ENCODE measurements at places on chromosomes 12 and 14.

DNA sequence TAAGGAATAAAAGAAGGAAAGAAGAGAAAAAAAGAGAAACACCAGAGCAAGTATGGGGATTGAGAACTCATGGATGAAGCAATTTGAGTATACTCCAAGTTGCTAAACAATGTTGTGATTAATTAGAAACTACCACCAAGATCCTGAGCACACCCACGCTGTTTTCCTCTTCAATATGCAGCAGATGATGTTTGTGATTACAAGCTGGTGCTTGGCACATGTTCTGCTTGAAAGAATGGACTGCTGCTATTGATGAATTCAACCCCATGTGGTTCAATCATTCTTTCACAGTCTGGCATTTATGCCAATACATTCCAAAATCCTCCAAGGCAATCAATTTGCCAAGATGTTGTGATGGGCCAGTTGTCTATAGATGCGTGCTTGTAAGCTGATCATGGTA lies 146.8 kb downstream of the SLC2A13 start:
- no peak for DNase-seq

GRCh38 chr12:113996026-113996425 lies 29.9 kb upstream of the RBM19 start:
- no peak for DNase-seq

GRCh38 chr12:47774663-47775062 lies 1.6 kb downstream of the SLC48A1 start:
- DNase-seq = no peak

DNA sequence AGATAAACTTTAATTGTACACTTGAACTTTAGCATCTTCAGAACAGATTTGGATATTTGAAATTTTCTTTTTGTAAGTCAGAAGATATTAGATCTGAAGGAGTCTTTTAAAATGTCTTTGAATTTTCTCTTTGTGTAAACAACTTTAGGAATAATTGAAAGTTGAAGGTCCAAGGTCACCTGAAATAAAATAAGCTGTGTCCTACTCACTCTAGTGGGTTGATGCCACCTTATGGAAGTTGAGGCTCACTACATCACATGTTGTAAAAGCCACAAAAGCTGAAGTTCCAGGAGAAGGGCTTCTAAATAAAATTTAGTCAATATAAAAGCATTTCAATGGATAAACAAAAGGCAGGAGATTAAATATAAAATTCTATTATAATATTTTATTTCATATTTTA lies 122.0 kb upstream of the ATXN7L3B start:
- peak; percentile 13 for DNase-seq

DNA sequence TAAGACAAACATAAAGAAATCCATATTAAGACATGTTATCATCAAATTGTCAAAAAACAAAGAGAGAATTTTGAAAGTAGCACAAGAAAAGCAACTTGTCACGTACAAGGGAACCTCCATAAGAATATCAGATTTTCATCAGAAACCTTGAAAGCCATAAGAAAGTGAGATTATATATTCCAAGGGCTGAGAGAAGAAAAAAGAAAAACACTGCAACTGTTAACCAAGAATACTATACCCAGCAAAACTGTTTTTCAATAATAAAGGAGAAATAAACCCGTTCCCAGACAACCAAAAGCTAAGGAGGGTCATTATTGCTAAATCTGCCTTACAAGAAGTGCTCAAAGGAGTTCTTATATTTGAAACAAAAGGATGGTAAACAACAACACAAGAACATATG lies 94.7 kb upstream of the TSPAN8 start:
- no peak for DNase-seq

DNA sequence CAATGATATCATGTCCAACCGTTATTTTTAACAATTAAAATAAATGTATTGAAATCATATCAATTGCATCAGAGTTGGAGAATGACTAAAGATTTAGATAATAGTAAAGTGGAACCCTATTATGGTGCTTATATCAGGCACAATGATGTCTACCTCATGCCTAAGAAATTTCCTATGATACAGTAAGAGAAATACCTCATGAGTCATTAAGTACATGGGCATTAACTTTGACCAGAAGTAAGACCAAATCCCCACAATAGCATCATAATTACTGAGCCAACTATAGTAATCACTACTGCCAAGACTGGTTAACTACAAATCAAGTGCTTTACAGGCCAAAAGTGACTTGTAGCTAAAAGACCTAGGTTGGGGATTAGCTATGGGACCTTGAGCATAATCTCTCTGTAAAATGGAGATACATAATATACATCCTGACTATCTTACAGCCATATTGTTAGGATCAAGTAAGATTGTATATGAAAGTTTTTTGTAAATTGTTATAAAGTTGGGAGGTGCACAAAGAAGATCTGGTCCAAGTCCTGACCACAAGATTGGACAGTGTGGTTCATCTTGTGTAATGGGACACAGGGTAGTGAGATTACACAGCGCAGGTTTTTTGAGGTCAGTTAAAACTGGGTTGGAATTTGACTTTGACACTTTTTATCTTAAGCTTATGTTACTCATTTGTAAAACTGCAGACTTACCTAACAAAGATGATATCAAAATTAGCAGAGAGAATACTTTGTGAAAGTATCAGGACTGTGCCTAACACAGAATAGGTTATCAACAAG lies 60.5 kb downstream of the ERGIC2 start:
- DNase-seq = no peak

DNA sequence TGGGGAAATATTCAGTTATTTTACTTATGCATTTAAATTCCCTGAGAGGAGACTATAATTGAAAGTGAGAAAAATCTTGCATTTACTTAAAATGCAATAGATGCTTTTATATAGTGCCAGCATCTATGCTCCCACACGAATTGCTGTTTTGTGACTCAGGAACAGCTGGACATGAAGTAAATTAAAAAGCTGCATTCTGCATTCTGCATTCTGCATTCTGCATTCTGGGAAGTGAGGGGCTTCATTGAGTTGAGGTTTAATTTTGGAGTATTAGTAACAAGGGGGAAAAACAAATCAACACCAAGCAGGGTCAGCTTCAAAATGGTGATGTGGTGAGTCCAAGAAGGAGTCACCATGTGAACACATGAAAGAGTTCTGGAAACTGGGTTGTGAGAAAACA lies 101.2 kb downstream of the C12orf50 start:
- no peak for DNase-seq

GRCh38 chr12:45076417-45077026 lies 25.6 kb upstream of the DBX2 start:
- DNase-seq = no peak

GRCh38 chr14:95478309-95478708 lies 38.1 kb downstream of the SYNE3 start:
- DNase-seq = no peak

DNA sequence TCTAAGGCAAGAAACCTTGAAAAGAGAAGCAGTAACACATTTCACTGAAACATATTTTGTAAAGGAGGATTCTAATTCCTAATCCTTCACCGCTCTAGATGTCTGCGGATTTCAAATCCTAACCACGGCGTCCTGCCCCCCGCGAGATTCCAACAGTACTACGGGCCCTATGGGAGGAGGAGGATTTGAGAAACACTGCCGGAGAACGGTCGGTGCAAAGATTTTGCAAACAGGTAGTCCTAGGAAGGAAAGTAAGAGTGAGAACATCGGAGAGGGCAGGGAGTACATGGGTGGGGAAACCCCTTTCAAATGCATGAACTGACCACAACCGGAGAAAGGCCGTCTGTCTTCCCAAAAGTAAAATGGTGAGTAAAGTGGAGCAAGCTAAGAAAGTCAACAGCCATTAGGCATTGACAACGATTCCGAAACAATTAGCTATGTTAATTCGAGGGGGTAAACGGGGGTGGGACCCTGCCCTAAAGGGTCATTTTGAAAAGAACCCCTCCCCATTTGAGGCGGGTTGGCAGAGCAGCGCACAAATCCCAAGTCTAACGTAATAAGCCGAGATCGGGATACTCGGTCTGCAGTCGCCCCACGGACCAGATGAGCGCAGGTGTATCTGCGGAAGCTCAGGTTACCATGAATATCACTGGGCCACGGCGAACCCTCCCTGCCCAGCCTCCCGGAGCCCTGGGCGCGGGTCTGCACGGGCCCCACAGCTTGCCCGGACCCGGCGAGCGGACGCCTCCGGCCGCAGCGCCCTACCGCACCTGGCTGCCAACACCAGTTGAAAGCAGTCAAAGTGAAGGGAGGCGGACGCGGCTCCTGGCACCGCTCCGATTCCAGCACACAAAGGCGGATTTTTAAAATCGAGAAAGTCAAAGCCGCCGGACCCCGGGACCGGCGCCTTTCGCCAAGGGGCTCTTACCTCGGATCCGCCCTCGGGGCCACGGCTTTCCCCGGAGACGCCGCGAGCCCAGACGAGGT lies 662 bp downstream of the EPS8 start:
- peak; percentile 61 for DNase-seq

- DNase-seq = no peak
Measured at GRCh38 chr12:55845361-55845760, 2.6 kb upstream of the MMP19 start.

- peak; percentile 56 for DNase-seq
Measured at GRCh38 chr14:36505181-36505815, 14.7 kb downstream of the NKX2-1 start.

DNA sequence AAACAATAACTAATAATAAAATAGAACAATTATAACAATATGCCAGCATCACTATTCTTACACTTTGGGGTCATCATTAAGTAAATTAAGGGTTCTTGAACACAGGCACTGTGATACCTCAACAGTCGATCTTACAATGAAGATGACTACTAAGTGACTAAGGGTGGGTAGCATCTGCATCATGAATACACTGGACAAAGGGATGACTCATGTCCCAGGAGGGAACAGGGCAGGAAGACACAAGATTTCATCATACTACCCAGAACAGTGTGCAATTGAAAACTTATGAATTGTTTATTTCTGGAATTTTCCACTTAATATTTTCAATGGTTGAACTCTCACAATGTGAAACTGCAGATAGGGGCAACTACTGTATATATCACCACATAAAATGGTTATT lies 19.7 kb downstream of the TSPAN19 start:
- DNase-seq = no peak

DNA sequence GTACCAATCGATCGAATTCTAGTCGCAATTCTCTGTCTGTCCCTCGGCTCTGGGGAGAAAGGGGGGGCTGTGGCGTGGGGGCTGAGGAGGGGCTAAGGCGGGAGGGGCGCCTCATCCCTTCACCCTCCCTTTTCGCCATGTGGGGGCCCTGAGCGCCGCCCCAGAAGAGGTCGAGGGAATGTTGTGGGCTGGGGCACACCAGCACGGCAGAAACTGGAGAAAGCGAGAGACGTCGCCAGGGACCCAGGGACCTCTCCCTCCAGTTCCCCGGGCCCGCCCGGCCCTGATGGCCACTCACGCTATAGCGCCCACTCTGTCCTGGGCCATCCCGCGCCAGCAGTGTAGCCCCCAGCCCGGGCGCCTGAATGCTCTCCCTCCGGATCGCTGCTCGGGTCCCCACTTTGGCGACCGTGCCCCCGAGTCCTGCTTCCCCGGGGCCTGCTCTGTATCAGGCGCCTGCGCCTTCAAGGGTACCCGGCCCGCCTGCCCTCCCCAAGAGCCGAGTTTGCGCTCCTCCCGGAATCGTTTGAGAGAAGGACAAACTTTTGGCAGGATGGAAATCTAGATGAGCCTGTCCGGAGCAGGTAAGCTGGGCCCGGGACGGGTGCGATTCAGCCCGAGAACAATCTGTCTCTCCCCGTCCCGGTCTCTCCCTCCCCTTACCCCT lies 62.6 kb downstream of the SMUG1 start:
- no peak for DNase-seq

- peak; percentile 33 for DNase-seq
Measured at GRCh38 chr12:2960390-2960956, 1.3 kb downstream of the TEAD4 start.

- DNase-seq = no peak
Measured at GRCh38 chr12:50240096-50240791, 43.1 kb downstream of the LIMA1 start.

DNA sequence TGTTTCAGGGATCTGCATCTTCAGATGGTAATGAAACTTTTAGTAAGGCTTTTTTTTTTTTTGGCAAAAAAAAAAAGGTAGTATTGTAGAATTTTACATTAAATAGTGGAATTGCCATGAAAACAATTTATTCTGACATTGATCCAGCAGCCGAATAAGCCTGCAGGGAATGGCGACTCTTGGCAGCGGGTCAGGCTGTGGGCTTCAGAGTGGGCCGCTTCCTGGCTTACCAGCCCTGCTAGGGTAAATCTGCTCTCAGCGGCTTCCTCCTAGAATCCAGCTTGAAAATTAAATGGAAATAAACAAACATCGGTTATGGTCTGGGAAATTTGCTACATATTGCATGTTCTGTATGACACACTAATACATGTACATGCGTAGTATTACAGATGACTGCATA lies 34.8 kb downstream of the SFSWAP start:
- DNase-seq = no peak
